ENCODE measurements at places on chromosomes 7 and 10.

DNA sequence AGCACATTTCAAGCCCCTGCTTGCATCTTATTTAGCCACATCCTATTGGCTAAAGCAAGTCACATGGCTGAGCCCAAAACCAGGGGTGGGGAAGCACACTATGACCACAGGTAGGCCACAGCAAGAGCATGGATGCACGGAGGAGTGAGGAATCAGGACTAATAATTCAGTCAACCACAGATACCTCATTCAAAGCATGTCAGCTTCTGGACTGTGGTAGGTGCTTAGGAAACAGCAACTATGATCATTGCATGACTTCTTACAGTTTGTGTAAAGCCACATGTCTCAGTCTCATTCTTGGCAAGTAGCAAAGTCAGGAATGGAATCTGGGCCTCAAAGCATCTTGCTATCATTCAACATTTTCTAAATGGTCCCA lies 79.0 kb upstream of the EMX2 start:
- DNase-seq, result no peak

GRCh38 chr7:39144420-39144819 lies 166.7 kb downstream of the POU6F2 start:
- no peak for DNase-seq

DNA sequence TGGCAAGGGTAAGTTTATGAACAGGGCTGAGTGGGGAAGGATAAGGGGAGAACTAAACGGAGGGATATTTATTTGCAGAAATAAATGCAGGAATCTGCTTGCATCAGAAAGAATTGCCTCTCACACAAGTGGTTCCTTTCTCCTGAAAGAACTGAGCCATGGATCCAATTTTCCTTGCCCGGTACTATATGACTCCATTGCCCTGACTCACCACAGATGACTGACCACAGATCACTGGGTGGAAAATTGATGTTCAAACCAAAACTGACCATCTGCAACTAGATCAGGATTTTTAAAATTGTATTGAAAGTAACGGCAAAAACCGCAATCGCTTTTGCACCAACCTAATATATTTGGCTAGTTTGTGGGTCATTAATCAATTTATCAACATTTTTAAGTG lies 6.2 kb upstream of the MACC1 start:
- DNase-seq, result no peak

GRCh38 chr7:22885797-22886261 lies 63.2 kb upstream of the TOMM7 start:
- no peak for DNase-seq

- DNase-seq, result no peak
Observed at GRCh38 chr10:30437031-30437841, 3.3 kb downstream of the MAP3K8 start.

- no peak for DNase-seq
Observed at GRCh38 chr7:99748846-99749579, 14.0 kb upstream of the CYP3A7 start.

- no peak for DNase-seq
Observed at GRCh38 chr7:2812114-2812487, 32.0 kb downstream of the GNA12 start.

- no peak for DNase-seq
Observed at GRCh38 chr7:15584575-15584974, 22.8 kb upstream of the AGMO start.

DNA sequence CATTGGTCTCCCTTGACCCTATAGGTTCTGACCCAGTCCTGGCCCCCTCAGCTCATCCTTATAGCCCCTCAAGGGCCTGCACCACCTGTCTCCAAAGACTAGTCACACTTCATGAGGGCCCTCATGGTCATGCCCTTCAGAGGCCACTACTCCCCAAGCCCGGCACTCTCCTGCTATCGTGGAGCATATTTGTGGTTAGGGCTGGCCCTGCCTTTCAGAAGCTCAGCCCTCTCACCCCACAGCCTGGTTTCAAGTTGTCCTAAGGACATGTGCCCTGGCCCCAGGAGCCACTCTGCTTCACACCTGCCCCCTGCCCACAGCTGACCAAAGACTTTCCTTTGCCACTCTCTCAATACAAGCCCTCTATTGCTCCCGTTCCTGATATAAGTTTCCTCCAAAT lies 60.3 kb upstream of the LBX1 start:
- no peak for DNase-seq

DNA sequence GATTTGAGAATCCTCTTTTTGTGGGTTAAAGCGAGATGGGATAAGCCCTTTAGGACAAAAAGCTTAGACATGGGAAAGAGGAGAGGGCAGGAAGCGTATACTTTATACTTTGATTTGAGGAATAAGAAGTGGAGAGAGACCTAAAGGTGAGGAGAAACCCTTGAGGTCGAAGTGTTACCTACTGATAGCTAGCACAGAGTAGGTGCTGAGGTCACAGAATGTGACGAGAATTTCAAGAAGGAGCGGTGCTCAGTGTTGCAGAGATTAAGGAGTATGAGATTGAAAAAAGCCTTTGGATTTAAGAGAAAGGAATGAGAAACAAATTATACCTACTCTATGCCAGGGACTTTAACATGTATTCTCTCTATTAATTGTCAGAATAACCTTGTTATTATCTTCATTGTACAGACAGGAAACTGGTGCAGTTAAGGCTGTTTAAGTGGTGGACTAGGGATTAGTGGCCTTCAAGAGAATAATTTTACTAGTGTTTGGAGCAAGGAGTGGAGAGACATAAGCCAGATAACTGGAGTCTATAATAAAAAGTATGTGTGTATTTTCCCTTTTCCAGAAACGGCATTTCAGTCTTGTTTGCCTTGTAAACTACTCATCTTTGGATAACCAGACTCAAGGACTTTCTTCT lies 8.8 kb downstream of the CAPZA2 start:
- no peak for DNase-seq

GRCh38 chr10:28327491-28327880 lies 24.6 kb upstream of the MPP7 start:
- DNase-seq, result no peak

- no peak for DNase-seq
Observed at GRCh38 chr10:120824881-120825309, 26.3 kb upstream of the WDR11 start.

GRCh38 chr10:106826716-106827115 lies 337.8 kb downstream of the SORCS1 start:
- DNase-seq, result no peak

DNA sequence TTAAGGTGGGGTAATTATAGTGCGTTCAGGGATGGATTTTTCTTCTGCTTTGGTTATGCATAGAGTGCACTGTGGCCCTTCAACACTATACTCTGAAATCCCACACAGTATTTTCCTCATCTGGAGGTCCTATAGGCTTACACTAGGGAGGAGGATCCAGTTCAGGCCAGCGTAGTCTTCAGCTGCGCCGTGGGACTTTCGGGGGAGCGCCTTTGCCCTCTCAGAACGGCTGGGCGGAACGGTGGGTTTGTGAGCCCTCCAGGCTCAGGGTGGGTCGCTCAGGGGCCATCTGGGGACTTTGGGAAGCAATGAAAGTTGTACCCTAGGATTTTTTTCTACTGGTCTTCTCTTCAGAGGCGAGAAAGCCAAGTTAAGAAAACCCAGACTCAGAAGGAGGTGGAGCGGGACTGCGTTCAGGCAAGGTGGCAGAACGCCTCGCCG lies 652 bp upstream of the VPS26A start:
- DNase-seq, result peak; percentile 45

GRCh38 chr10:132417257-132417910 lies 20.4 kb downstream of the PWWP2B start:
- no peak for DNase-seq

GRCh38 chr10:78991187-78991586 lies 77.6 kb upstream of the ZMIZ1 start:
- DNase-seq, result no peak

- no peak for DNase-seq
Observed at GRCh38 chr7:109282726-109283125, 713.1 kb downstream of the DNAJB9 start.

DNA sequence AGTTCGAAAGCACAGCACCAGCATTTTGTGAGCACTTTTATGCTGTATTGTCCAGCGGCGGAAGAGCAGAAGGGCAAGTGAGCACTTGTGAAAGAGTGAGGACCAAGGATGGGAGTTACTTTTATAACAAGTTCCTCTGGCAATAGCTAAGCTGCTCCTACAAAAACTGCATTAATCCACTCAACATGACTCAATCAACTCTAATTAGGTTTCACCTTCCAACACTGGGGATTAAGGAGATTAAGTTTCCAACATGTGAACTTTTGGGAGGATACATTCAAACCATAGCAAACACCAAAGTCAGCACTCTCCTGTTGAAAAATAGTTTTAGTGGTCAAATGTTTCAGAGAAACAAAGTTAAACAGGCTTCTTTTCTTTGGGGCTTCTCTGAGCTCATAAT lies 844.5 kb downstream of the REEP3 start:
- no peak for DNase-seq

GRCh38 chr7:15130666-15131541 lies 228.4 kb upstream of the DGKB start:
- DNase-seq, result peak; percentile 63

- DNase-seq, result no peak
Observed at GRCh38 chr7:88316456-88316855, 9.8 kb upstream of the STEAP4 start.

- no peak for DNase-seq
Observed at GRCh38 chr10:67319976-67320375, 376.0 kb downstream of the CTNNA3 start.

- DNase-seq, result no peak
Observed at GRCh38 chr7:149500910-149501309, 3.3 kb upstream of the ZNF746 start.

DNA sequence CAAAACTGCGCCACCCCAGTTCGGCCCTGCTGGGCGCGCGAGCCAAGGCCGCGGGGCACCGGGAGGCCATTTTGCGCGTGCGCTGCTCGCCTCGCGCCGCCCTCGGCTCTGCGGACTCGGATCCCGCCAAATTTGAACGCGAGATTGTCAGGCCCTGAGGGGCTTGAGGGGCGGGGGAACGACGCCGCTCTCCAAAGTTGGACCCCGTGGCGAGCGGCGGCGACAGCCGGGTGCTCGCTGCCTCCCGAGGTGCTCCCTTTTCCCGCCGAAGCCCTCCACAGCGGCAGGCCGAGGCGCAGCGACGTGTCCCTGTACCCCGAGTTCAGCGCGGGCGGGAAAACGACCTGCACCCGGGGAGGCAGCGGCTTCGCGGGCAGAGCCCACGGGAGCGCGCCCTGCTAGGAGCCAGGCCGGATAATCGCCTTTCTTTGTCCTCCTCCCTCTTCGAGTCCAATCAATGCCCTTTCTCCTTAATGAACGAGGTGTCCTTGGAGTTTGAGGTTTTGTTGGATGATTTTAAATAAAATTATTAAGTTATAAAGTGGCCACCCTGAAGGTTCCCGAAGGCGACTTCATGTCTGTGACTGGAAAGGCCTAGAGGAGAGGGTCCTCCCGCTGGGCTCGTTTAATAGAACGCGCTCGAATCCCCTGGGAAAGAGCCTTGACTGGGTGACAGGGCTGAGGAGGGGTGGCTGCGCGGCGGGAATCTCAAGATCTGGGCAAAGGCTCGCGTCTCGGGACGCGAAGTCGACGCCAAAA lies 10.7 kb upstream of the SPAG6 start:
- DNase-seq, result no peak

DNA sequence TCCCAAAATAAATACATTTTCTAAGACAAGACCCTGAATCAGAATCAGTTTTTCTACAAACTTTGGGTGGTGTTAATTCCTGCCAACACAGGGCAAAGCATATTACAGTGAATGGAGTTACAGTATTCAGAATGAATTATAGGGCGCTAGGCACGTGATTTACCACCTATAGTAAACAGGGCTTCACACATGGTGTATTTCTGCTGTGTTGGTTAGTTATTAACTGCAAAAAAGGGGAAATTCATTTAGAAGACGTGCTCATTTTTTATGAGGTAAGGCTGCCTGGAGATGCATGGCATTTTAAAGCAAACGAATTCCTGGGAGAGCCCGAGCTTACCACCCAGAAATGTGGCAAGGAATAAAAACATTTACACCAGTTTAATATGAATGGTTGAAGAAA lies 393.8 kb downstream of the LRMDA start:
- DNase-seq, result no peak

DNA sequence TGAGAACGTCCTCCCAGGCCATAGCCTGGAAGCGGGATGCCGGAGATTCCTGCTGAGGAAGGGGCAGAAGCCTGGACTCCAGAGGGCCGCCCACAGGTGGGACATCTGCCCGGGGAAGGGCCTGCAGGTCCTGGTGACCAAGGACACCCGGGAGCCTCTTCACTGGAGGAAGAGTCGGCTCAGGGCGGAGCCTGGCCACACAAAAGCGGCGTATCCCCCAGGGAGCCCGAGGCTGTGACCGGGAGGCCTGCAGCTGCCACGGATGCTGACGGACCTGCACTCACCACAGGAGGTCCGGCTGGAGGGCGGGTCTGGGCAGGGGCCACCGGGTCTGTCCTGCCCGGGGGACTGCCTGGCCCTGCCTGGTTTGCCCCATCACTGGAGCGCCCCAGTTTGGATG lies 15.5 kb upstream of the ADGRA1 start:
- DNase-seq, result no peak

DNA sequence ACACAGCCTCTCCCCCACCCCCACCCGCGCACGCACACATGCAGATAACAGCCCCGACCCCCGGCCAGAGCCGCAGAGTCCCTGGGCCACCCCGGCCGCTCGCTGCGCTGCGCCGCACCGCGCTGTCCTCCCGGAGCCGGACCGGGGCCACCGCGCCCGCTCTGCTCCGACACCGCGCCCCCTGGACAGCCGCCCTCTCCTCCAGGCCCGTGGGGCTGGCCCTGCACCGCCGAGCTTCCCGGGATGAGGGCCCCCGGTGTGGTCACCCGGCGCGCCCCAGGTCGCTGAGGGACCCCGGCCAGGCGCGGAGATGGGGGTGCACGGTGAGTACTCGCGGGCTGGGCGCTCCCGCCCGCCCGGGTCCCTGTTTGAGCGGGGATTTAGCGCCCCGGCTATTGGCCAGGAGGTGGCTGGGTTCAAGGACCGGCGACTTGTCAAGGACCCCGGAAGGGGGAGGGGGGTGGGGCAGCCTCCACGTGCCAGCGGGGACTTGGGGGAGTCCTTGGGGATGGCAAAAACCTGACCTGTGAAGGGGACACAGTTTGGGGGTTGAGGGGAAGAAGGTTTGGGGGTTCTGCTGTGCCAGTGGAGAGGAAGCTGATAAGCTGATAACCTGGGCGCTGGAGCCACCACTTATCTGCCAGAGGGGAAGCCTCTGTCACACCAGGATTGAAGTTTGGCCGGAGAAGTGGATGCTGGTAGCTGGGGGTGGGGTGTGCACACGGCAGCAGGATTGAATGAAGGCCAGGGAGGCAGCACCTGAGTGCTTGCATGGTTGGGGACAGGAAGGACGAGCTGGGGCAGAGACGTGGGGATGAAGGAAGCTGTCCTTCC lies 620 bp downstream of the EPO start:
- DNase-seq, result no peak

GRCh38 chr10:127564644-127565043 lies 15.5 kb downstream of the NPS start:
- no peak for DNase-seq

DNA sequence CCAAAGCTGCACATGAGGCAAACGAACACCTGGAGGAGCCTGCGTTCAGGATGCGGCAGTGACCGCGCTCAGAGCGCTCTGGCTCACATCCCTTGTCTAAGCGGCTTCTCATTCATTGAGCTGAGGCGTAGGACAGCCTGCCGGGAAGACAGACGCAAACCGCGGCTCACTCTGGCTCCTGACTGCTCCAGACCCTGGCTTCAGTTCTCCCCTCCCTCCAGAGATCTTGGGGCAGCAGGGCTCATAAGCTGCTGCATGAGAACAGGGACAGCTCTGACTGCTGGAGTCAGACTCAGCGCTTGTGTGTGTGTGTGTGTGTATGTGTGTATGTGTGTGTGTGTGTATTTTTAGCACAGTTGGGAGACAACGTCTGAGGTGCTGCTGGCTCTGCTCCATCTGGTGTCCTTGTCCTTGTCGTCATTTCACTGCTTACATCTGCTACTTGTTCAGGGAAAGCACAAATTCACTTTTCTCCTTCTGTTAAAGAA lies 15.8 kb upstream of the LYZL2 start:
- DNase-seq, result peak; percentile 8

GRCh38 chr7:388023-388960 lies 98.3 kb downstream of the FOXL3 start:
- DNase-seq, result no peak
